ENCODE measurements at places on chromosomes 13 and 19.

DNA sequence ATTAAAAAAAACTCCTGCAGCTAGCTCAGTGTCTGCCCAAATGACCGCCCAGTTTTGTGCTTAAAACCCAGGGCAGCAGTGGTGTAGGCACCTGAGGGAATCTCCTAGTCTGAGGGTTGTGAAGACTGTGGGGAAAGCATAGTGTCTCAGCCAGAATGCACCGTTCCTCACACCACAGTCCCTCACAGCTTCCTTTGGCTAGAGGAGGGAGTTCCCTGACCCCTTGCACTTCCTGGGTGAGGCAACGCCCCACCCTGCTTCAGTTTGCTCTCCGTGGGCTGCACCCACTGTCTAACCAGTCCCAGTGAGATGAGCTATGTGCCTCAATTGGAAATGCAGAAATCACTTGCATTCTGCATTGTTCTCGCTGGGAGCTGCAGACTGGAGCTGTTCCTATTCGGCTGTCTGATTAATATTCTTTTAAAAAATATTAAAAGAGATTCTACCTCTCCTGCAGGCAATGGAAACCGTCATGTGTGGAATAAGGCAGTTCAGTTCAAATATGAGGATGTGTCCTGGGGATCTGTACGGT, 645.7 kb downstream of the FGF9 start:
- no peak for DNase-seq

- DNase-seq: no peak
Measured at GRCh38 chr19:18283338-18283737, 1.9 kb upstream of the JUND start.

- no peak for DNase-seq
Measured at GRCh38 chr13:95086761-95087160, 214.5 kb downstream of the ABCC4 start.

DNA sequence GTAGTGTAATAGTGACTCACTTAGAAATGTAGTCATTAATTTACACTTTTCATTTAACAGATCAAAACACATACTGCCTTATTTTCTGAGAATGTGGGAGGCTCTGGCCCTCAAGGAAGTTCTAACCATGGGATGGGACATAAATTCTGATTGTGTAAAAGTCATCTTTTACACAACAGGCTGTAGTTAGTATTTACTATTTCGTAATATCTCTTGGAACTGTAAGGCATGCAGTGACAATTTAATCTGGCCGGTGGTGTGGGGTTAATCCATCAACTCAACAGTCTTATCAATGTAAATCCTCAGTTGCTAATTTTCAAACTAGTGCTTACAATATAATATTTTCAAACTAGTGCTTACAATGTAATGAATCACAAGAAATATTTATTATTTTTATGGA, 1599.2 kb downstream of the EFNB2 start:
- no peak for DNase-seq

GRCh38 chr13:30331331-30331771, 24.0 kb upstream of the KATNAL1 start:
- DNase-seq: no peak

GRCh38 chr19:47296036-47296435, 13.6 kb upstream of the C5AR1 start:
- peak; percentile 60 for DNase-seq

- no peak for DNase-seq
Measured at GRCh38 chr13:75736173-75736572, 100.0 kb downstream of the LMO7 start.

- DNase-seq: no peak
Measured at GRCh38 chr19:3378352-3379150, 12.2 kb downstream of the NFIC start.

DNA sequence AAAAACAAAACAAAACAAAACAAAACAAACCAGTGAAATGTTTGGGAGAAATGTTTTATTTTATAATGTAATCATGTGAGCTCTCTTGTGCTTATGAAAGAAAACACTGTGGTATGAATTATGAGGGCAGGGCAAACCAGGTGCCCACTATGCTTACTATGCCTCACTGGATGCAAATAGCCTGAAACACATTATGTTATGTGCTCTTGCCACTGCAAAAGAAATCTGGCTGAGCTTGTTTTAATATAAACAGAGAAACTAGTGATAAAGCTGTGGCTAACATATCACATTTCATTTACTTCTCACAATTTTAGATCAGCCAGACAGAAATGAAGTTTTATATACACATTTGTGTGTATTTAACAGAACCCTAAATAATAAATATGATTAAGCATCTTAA, 8.7 kb upstream of the NBEA start:
- no peak for DNase-seq

- no peak for DNase-seq
Measured at GRCh38 chr13:49374585-49375290, 69.1 kb downstream of the CAB39L start.

DNA sequence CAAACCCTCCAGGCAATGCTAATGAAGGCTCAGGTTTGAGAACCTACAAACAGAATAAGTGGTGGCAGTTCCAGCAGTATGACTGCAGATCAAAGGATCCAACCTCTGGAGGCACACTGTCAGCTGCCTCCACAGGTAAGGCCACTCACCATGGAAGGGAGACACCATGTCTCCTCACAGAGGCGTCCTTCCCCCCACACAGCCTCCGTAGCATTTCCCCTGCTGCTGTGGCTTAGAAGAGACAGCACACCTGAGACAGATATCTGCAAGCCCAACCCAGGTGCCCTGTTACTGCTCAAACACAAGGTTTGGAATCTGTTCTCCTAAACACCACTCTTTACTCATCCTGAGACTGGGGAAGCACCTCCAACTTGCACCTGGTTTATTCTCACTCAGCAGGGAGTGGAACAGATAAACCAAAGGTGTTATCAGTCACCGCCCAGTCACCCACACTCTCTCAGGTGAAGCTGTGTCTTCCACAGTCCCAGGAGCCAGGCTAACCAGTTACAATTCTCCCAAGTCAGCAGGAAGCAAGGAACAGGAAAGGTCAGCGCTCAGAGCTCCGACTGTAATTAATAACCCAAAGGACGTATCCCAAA, 311.2 kb downstream of the FOXO1 start:
- DNase-seq: no peak

GRCh38 chr19:27652281-27652680, 1560.7 kb downstream of the UQCRFS1 start:
- no peak for DNase-seq

DNA sequence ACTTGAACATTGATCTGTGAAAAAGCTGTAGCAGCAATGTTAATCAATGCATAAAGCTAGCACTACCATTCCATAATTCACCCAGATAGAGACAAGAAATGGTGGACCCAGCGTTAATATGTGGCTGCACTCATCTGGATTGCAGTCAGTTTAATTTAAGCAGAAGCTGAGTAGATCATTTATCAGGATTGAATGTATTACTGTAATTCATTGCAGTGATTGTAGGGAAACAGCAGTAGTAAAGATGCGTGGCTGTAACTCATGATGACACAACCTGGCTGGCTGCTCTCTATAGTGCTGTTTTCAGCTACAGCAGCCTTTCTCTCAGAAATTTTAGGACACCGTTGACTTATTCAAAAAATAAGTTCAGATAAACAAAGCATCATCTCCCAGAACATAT, 499.5 kb upstream of the SLITRK6 start:
- no peak for DNase-seq

- no peak for DNase-seq
Measured at GRCh38 chr19:4288091-4288777, 9.2 kb downstream of the SHD start.

- no peak for DNase-seq
Measured at GRCh38 chr13:58852076-58852475, 1220.5 kb downstream of the PCDH17 start.

DNA sequence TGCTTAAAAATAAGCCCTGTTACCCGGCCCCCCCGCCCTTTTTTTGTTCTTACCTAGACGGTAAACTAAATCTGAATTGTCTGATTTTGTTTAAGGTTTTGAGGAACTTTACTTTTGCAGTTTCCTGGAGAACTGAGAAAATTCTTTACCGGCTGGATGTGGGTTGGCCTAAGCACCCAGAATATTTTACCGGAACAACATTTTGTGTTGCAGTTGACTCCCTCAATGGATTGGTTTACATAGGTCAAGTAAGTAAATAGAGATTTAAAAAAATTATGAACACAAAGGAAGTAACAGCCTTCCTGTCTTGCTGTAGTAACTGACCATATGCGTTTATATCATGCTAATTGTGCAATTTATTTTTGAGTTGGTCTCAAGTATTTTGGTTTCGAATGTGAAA, 785 bp downstream of the NHLRC3 start:
- no peak for DNase-seq

DNA sequence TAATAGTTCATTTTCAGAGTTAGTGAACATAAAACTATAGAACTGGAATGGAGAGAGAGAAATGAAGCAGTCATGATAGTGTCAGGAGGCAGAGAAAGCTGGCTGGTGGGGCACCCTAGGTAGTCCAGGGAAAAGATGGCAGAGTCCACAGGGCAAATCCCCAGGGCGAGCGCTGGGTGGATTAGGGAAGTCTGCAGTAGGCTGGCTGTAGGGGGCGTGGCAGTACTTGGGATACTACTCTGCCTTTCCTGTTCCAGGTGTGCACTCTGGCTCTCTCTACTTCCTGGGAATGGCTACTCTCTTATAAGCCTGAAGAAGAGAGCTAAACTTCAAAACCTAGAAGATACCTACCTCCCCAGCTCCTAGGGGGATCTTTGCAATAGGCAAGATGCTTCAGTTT, 232.9 kb upstream of the SLC10A2 start:
- no peak for DNase-seq

GRCh38 chr19:18417250-18418028, 1.8 kb upstream of the SSBP4 start:
- DNase-seq: no peak

- no peak for DNase-seq
Measured at GRCh38 chr19:54211235-54211634, 10.6 kb downstream of the RPS9 start.

Measured in right renal pelvis (tissue), 4 donors.